ENCODE measurements at places on chromosomes 6 and 20.

- no peak for DNase-seq
Observed at GRCh38 chr6:152380351-152380767, 256.8 kb downstream of the SYNE1 start.

- DNase-seq, result no peak
Observed at GRCh38 chr6:2959909-2960719, 11.3 kb downstream of the SERPINB6 start.

DNA sequence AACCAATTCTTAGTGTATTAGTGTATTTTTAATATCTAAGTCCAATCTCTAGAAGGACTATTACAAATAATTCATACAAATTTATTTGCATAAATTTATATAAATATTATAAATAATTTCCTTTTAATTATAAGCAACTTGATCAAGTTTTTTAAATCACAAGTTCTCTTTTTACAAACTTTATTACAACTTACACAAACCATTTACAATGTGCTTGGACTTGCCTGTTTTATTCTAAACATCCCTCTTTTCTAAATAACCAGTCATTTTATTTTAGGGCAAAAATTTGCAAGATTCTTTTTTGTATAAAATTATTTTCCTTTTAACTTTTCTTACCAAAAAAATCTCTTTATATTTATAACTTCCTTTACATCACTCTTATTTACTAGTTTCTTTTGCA lies 83.5 kb upstream of the SYNCRIP start:
- no peak for DNase-seq

GRCh38 chr6:88361298-88361697 lies 195.2 kb upstream of the CNR1 start:
- no peak for DNase-seq

- DNase-seq, result no peak
Observed at GRCh38 chr20:8074931-8075330, 55.4 kb upstream of the TMX4 start.

GRCh38 chr20:38863024-38863851 lies 57.7 kb downstream of the PPP1R16B start:
- peak; percentile 75 for DNase-seq

DNA sequence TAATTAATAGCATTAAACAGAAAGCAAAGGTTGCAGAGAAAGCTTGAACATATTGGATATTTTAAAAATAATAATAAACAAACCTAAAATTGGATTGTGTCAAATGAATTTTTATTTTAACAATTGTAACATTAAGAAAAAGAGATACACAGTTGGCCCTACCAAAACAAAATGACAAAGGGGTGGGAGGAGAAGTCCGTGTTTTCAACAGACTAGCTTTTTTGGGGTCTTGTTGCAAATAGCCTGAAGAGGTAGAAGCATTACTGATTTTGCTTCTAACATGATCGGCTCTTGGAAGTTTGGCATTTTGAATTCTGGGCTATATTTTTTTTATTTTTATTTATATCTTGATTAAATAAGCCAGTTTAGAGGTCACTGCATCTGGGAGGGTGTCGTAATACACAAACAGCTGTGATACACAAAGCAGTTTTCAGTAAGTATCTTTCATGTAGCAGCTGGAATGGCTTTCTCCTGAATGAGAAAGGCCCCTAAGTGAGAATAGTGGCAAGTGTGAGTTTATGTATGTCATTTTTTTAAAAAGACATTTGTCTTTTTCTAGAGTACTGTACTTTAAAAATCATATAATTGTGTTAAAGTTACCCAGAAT lies 85.5 kb upstream of the ZNF217 start:
- no peak for DNase-seq

DNA sequence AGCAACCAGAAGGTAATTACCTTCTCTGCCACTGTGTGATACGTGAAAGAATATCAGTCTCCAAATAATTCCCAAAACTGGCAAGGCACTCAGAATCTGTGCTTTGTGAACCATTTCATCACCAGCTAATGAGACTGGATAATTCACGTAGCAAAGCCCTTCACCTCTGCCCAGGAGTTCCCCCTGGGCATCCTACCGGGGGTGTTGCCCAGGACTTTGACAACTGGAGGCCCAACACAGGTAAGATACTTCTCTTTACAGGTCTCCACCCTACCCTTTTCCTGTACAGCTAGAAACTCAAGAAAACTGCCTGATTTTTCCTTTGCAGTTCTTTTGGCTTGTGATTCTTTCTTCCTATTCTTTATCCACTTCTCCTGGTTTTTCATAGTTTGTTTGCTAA lies 2.7 kb upstream of the CD24 start:
- DNase-seq, result no peak

DNA sequence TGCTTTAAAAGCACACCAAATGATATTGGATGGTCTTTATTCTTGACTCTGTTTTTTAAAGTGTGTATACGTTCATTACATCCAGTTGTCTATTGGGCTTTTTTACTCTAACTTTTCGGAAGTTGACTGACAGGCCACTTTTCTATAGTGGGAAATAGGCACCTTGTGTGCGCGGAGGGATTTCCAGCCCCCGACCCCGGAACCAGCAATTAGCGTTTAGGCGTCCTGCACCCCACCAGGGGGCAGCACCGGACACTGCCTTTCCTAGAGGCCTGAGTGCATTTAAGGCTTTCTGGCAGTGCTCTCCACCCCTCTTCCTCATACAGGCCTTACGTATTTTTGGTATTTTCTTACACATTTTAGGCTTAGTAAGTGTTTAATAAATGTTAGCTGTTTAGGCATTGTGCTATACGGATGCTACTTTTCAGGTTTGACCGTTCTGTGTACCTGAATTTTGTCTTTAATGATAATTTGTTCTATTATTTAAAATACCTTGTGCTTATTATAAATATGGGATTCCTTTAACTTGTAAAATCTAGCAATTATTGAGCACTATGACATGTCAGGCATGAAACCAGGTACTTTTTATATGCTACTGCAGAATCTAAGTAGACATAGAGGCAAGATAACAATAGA lies 231.8 kb downstream of the BCKDHB start:
- DNase-seq, result no peak

DNA sequence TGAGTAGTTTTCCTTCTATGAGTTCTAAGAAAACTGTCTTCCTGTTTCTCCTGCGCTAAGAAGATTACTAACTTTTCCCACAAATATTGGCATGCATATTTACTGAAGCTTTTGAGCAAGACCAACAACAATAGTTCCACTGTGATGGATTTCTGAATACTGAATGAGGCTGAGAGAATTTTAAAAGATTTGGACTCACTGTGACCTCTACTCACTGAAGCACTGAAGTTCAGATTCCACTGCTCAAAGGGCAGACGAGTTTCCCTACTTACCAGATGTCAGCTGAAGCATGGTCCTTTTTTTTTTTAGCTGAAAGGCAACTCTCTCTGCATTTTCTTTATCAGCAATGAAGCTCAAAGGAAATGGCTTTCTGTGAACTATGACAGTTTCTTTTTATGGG lies 718.5 kb downstream of the RFPL4B start:
- DNase-seq, result no peak

DNA sequence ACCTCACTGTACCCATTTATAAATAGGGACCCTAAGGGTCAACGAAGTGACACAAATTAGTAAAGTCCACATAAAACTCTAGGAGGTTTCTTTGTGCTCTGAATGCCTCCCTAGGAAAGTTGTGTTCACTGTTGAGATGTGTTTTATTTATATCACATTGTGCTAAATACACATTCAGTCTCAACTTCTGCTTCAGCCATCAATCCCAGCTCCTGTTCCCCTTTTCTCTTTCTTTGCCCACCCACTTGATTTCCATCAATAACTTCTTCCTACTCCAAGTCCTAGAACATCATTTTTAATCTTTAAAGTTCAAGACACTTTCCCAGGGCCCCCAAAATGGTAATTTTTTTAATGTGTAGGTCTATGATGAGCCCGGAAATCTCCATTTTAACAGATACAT lies 208.3 kb upstream of the RAB32 start:
- no peak for DNase-seq

GRCh38 chr6:168719901-168720300 lies 278.9 kb downstream of the SMOC2 start:
- DNase-seq, result no peak

- no peak for DNase-seq
Observed at GRCh38 chr6:21912151-21912832, 318.7 kb downstream of the SOX4 start.

- no peak for DNase-seq
Observed at GRCh38 chr6:63975699-63976098, 340.1 kb downstream of the PHF3 start.

- no peak for DNase-seq
Observed at GRCh38 chr6:109512271-109512817, 29.3 kb upstream of the ZBTB24 start.

- no peak for DNase-seq
Observed at GRCh38 chr6:257031-257725, 35.1 kb upstream of the DUSP22 start.

- no peak for DNase-seq
Observed at GRCh38 chr6:1364791-1365190, 24.6 kb upstream of the FOXF2 start.

DNA sequence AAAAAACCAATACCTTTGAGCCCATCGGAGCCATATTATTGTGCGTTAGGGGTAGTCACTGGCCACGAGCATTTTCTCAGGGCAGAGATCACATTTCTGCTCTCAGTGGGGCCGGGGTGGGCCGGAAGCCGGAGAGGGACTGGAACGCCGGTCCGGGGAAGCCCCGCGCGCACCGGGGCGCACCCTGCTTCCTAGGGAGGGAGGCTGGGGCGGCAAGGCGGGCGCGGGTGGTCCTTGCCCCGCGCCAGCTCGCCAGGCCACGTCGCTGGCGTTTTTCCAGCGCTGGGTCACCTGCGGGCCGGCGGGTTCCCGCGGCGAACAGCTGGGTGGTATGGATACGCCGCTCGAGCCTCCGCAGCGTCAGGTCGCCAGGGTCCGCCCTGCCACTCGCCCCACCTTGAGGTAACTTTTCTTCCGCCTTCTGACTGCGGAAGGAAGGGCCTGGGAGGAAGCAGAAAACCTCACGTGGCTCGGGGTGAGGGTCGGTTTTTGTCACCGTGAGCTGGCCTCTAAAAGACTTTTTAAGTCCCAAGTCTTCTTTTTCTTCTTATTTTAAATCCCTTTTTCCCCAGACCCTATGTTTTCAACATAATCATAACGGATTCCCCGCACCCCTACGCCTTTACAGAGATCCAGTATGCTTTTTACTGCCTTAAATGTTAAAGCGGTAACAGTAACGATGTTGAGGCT lies 2.7 kb upstream of the EEF1A1 start:
- no peak for DNase-seq

DNA sequence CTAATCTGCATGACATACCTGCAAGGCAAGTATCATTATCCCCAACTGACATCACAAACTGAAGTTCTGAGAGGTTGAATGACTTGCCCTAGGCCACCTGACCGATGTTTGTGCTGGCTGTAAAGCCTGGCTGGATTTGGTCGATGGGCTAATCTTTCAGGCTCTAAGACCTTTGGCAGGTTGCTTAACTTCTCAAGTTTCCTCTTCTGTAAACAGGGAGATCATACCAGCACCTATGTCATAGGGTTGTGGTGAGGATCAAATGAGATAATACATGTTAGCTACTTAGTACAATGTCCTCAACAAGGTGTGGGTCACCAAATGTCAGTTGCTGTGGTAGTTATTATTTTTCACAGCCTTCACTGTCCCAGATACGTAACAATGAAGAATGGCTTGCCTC lies 14.2 kb downstream of the ANKRD66 start:
- DNase-seq, result no peak

- DNase-seq, result no peak
Observed at GRCh38 chr6:125888989-125889656, 67.4 kb upstream of the HINT3 start.

DNA sequence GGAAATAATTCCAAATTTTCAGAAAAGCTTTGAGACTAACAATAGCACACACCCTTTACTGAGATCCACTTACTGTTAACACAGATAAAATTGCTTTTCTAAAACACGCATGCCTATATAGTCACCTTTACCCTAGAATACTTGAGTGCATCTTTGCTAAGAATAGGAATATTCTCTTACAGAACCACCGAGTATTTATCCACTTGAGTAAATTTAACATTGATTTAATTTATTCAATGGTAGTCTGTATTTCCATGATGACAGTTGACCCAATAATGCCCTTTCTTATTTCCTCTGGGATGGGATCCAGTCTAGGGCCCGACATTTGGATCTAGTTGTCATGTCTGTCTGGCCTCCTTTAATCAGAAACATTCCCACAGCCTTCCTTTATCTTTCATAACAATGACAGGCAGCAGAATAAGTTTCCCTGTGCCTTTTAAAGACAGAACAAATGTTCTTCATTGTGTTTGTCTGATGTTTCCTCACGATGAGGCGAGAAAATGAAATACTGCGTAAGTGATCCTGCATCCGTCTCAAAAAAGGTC lies 56.6 kb upstream of the ERVFRD-1 start:
- DNase-seq, result no peak

- no peak for DNase-seq
Observed at GRCh38 chr6:151014404-151015100, 149.1 kb downstream of the MTHFD1L start.

GRCh38 chr20:46709055-46709458 lies 392 bp upstream of the SLC2A10 start:
- DNase-seq, result no peak

GRCh38 chr20:21213691-21214090 lies 87.8 kb downstream of the KIZ start:
- DNase-seq, result no peak

- DNase-seq, result no peak
Observed at GRCh38 chr6:12457094-12457493, 166.9 kb downstream of the EDN1 start.

GRCh38 chr6:93644611-93645010 lies 225.3 kb upstream of the EPHA7 start:
- DNase-seq, result no peak

GRCh38 chr6:69305456-69305855 lies 491.4 kb downstream of the LMBRD1 start:
- DNase-seq, result no peak

DNA sequence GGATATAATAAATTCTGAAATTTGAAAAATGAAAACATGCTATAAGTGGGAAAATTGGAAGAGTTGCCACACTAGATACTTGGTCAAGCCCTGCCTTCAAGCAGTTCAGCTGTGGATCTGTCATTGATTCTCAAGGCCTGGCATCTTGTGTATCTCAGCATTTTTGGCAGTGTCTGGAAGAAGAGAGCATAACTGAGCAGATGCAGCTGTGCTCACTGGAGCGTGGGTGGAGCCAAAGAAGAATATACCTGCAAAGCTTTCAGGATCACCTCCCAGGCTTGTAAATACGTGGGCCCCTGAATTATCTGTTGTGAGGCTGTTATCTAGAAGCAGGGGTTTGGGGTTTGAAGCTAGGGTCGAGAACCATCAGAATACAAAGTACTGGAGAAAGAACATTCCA lies 31.3 kb upstream of the CHD6 start:
- DNase-seq, result no peak

DNA sequence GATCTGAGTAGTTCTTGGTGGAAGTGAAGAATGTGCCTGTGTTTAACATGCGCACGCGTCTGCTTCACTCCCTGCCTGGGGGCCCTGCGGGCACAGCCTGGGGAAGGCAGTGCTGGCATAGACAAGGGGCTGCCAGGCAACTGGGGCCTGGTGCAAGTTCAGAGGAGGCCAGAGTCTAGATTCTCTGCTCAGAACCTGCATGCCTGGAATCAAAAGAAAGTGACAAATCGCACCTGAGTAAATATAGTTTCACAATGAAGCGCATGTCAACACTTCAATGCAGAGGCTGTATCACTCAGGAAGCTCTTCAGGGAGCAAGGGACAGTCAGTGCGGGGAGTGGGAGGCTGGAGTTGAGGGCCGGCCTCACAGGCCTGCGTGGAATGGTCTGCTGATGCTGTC lies 24.2 kb upstream of the PPP1R14C start:
- DNase-seq, result no peak
